ENCODE measurements at places on chromosomes 2 and 18.

DNA sequence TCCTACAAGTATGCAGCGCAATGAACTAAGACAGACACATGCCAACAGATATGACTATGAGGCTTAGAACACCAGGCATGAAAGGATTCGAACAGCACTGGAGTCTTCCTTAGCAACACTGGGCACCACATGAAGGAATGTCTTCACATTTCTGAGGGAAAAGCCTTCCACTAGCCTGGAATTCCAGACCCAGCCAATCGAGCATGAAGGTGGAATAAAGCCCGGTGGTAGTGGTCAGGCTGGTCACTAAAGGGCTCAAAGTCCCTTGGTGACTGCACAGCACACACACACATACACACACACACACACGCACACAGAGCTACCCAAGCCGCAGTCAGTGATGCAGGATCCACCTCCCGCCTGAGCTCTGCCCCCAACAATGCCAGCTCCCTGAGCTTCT lies 19.7 kb upstream of the SFXN5 start:
- no peak for DNase-seq

DNA sequence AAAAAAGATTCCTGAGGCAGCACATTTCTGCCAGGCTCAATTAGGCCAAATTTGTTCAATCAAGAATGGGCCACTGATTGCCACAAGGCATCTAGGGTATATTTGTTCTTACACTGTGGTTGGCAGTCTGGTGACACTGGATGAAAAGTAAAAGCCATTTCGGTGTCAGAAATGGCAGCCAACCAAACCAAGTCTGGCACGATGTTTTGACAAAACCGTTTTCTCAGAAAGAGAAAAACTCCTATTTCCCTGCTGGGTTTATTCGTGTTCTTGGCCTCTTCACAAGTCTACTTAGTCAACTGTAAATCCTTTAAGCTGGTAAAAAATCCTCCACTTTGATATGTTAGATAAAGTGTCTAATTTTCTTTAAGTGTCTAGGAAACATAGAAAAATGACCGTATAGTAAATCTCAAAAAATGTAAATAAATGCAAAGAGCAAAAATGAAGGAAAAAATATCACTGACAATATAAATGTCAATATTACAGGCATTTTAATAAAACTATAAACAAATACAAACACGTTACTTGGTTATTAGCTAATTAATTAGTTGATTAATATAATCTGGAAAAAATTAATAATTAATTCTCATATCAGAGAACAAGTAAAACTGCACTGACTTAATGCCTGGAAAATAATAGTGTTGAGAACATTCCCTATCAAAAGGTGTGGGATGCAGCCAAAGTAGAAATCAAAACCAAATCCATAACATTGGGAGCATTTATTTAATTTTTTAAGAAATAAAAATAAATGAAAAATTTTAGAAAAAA lies 182.0 kb upstream of the ZNF804A start:
- DNase-seq: no peak

- no peak for DNase-seq
These were observed 7.3 kb downstream of the NBEAL1 start for GRCh38 chr2:203021991-203022390.

DNA sequence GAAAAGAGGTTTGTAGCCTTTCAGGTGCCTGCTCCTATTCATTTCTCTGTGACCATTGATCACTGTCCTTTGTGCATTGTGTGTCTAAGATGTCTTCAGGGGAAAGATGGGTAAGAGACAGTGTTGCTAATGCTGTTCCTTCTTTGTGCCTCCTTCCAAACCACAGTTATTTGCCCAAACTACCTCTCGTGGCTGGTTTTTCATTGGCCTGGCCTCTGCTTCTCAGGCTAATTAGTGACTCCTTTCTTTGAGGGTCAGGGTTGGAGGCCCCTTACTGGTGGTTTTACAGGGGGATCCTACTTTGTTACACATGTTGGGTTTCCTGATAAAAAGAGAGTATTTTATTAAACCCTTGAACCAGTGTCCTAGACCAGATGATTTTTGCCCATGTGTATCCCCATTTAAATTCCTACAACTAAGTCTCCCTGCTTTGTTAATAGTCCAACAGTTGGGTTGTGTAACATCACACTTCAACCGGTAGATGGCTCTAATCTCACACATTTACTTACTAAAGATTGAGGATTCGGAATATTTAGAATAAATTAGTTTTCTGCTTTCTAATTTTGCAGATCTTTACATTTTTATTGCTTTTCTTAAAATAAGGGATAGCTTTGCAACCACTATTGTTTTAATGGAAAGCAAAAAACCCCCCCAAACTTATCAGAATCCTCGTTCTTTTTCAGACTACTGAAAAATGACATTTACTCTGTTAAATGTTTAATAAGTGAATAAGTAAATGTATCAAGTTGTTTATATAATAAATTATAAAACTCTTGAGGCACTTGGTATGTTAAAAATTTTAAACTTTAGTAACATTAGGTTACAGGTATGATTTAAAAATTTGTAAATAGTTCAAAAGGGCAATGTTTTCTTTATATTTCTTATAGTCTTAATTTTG lies 2.4 kb downstream of the MARS2 start:
- DNase-seq: peak; percentile 45

DNA sequence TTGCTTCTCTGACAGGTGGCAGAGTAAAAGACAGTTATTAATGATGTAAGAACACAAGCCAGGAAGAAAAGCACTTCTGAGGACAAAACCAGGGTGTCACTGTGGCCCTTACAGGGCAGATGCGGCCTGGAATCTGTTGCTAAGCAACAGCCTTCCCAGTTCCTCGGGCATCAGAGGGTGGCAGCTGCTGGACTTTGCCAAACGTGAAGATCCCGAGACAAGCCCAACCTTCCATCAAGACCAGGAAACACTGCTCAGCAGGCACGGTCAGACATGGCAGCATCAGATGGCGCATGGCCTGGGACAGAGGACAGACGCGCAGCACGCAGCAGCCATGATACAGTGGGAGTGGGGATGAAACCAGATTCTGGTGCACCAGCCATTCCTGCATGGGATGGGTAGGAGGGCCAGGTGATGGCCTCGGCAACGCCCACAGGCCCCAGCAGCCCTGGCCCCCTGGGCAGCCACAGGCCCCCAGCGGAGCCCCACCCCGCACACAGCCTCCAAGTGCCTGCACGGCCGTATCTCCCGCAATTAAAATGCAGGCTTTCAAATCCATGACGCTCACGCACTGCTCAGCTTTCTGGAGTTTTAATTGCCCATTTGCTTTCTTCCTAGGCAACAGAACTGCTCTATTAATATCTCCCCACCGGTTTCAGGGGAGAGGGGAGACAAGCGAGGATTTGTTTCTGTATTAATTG lies 89.0 kb downstream of the EIPR1 start:
- DNase-seq: no peak

DNA sequence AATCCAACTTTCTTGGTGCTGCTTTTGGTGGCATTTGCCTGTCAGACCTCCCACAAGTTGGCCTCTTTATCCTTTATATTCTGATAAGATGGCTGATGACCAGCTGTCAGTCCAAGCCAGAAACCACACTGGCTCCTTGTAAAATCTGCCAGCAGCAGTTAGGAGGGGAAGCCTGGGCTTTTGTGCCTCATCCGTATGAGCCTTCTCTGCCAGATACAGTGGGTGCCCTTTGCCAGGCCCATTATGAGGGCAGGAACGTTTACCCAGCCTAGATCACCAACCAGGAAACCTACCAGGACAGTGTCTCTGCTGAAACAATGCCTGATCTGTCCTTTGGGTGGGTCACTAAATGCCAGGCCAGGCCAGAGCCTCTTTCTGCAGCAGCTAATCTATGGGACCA lies 202.9 kb upstream of the SP5 start:
- DNase-seq: no peak

DNA sequence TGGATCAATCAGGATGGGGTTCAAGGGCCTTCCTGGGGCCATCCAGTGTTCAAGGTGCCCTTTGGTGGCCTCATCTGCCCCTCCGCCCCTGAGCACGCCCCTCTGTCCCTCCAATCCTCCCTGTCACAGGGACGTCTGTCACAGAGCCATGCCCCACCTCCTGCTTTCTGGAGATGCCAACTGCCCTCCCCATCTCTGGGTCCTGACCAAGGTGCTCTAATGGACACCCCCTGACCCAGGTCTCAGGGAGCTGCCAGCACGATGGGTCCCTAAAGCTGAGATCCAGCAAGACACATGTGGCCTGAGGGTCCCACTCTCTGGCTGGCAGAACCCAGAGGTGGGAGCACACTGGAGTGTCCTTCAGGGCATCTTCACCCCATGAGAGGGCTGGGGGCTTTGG lies 2.1 kb upstream of the TEKT4 start:
- no peak for DNase-seq

DNA sequence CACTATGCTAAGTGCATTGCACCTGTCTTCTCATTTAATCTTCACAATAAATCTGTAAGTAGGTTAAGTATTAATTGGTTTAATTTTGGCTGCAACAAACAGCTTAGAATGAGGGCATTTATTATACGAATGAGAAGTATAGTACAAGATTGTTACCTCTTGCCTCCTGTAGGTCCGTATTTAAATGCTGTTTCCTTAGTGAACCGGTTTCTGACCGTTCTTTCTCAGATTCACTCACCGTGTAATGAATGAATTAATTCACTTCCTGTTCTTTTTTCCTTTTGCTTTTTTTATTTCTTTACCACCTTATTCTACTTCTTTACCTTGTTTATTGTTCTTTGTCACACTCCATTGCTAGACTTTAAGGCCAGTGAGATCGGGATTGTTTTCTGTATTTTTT lies 153.8 kb upstream of the RASGRP3 start:
- DNase-seq: no peak

DNA sequence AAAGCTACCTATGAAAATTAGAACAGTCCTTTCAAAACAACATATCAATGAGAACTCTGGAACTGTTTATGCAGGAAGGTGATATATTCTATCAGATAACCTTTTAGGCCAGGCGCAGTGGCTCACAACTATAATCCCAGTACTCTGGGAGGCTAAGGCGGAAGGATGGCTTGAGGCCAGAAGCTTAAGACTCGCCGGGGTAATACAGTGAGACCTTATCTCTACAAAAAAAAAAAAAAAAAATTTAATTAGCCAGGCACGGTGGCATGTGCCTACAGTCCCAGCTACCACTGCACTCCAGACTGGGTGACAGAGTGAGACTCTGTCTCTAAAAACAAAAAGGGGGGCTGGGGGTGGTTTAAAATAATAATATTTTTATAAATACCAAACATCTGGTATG lies 77.9 kb downstream of the OSBPL1A start:
- DNase-seq: no peak

DNA sequence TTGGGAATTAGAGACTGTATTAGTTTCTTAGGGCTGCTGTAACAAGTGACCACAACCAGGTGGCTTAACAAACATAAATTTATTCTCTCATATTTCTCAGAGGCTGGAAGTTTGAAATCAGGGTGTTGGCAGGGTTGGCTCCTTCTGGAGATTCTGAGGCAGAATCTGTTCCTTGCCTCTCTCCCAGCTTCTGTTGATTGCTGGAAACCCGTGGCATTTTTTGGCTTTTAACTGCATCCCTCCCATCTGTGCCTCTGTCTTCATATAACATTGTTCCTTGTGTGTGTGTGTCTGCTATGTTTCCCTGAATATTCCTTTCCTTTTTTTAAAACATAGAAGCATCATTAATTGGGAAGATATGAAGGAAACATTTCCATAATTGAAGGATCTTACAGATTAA lies 448.1 kb upstream of the DCC start:
- no peak for DNase-seq

DNA sequence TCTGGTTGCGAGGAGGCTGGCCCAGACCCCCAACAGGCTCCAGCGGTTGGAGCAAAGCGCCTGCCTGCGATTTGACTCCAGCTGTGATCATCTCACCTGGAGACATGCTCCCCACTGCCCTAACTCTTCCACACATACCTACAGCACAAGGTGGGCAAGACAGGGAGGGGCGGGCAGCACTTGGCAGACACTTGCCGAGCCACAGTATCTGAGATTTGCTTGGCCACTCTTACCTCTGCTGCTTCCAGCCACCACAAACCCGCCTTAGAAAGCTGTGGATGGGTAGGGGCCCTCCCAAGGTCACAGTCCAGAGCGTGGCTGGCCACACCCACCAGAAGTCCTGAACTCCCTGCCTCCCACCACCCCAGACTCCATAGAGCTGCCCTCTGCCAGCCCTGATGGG lies 8.2 kb downstream of the CYP26B1 start:
- no peak for DNase-seq

DNA sequence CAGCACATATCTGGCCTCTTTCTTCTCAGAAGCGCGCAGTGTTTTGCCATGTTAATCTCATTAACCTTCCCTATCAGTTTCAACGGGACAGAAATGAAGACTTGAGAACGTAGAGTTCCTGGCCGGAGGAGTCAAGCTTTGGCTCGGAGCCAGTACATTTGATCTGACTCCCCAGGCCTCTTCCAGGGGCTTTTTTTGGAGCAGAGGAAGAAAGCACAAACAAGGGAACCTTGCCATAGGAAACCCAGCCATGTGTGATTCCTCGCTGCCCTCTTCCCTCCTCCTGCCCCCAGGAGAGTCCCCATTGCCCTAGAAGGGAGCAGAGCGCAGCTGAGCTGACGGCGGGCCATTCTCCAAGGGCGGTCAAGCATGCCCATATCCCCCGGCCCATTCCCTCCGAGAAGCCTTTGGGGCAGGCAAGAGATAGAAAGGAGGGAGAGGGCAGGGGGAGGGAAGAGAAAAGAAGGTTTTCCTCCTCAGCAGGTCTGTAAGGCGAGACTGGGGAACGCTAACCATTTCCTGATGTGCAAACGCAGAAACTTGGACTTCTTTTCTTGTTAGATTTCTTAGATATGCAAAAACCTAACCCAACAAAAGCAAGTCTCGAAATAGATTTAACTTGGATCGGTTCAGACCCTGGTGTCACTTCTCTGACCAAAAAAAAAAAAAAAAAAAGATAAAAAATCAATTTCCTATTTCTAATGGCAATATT lies 63.7 kb upstream of the POU3F3 start:
- no peak for DNase-seq

DNA sequence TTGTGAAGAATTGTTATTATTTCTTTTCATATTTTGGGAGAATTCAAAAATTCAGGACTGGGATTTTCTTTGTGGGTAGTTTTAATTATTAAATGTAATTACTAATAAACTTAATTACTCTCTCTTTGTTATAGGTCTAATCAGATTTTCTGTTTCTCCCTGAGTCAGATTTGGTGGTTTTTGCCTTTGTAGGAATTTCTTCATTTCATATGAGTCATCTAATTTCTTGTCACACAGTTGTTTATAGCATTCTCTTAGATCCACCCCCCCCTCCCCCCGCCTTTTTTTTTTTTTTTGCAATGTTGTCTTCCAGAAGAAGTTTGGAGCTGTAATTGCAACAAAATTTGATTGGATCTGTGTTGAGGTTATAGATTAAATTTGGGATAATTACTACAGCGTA lies 26.0 kb upstream of the GALR1 start:
- DNase-seq: no peak

Measured in CD4-positive, alpha-beta T cell treated with Interleukin-12 subunit alpha and Interleukin-12 subunit beta, for 1 hour (primary cell).